T-helper 2 cell treated with Interferon-gamma antibody and Interleukin-4, amounts not matched to agents 5 μg/mL and 100 μg/mL, for 36 hours (primary cell): ENCODE measurements at places on chromosomes 4 and X.

DNA sequence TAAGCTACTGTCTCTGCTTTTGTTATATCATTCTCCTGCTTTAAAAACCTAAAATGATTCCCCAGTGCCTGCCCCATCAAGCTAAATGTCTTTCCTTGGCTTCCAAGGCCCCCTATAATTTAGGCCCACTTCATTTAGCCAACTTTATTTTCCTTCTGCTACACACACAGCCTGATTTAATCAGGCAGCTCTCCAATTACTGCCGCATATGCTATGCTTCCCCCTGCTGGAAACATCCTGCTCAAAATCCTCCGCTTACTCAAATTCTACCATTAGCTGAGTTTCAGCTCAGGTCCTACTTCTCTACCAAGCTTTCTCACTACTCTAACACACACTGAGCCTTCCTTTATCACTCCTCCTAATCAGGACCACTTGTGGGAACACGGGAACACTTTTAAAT is 17.0 kb downstream of the LAMP2 start:
- DNase-seq = no peak

- DNase-seq = no peak
Observed at GRCh38 chr4:52076731-52077130, 25.6 kb downstream of the SPATA18 start.

DNA sequence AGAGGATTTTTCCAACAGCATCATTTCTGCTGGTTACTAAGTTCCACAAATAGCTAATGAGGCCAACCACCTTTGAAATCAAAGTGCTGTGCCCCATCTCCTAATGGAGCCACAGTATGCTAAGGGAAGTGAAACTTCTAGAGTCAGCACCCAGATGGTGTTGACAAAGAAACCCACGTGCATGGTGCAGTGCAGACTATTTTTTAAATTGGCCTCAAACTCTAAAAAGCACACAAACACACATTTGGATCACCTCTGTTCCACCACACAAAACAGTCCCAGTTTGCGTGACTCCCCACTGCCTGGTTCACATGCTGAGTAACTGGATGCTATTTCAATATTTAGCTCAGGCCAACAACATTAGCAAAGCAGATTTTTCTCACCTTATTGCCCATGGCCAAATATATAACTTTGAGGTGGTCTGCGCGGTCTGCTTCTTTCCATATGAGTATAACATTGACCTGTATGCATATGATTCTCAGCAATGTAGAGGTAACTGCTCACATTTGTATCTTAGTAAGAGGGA is 69.9 kb downstream of the AMELX start:
- no peak for DNase-seq

- DNase-seq = no peak
Observed at GRCh38 chr4:110850461-110851442, 227.9 kb upstream of the PITX2 start.

GRCh38 chrX:42739741-42740140 is 38.2 kb downstream of the PPP1R2C start:
- DNase-seq = no peak

- DNase-seq = no peak
Observed at GRCh38 chrX:130468395-130468923, 66.7 kb downstream of the RBMX2 start.
